ENCODE measurements at places on chromosomes 11 and 22.
A peak's percentile ranks its signal among the peaks of the same experiment; 100 is the strongest.

GRCh38 chr11:109902764-109903433 is 190.3 kb upstream of the ZC3H12C start:
- DNase-seq = no peak

GRCh38 chr22:19178065-19178656 is 375 bp downstream of the SLC25A1 start:
- peak; percentile 58 for DNase-seq

- no peak for DNase-seq
These were observed 102.8 kb upstream of the DRD2 start for GRCh38 chr11:113578033-113578380.

DNA sequence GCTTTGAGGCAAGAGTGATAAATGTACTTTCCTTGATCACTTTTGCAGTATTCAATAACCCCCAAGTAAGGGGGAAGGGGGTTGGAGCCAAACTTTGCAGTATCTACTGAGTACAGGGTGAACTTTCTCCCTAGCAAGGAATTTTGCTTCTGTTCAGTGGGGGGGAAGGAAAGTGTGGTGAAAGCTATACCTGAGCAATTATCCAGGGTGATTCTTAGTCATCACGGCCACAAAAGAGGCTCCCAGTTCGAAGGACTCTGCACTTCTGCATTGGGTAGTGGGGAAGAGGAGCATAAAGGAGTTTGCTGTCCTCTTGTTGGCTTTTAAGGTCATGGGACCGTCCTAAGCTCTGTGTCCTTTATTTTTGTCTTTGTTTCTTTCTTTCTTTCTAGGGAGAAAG is 346.5 kb upstream of the SYN3 start:
- DNase-seq = no peak

DNA sequence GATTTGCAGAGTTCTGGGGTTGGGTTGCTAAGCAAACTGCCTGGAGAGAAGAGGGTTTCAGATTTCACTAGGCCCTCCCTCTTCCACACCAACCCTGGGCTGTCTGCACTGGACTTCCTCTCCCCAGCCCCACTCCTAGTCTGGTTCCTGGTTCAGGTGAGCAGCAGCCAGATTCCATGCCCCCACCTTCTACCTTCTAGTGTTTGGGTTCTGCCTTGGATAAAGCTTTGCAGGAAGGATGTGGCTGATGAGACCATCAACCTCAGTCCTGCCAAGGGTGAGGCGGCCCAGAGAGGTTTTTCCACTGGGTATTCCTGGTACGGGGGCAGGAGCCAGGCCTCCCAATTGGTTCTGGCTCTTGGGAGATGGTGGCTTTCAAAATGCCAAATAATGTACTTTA is 68.3 kb downstream of the BCR start:
- no peak for DNase-seq

DNA sequence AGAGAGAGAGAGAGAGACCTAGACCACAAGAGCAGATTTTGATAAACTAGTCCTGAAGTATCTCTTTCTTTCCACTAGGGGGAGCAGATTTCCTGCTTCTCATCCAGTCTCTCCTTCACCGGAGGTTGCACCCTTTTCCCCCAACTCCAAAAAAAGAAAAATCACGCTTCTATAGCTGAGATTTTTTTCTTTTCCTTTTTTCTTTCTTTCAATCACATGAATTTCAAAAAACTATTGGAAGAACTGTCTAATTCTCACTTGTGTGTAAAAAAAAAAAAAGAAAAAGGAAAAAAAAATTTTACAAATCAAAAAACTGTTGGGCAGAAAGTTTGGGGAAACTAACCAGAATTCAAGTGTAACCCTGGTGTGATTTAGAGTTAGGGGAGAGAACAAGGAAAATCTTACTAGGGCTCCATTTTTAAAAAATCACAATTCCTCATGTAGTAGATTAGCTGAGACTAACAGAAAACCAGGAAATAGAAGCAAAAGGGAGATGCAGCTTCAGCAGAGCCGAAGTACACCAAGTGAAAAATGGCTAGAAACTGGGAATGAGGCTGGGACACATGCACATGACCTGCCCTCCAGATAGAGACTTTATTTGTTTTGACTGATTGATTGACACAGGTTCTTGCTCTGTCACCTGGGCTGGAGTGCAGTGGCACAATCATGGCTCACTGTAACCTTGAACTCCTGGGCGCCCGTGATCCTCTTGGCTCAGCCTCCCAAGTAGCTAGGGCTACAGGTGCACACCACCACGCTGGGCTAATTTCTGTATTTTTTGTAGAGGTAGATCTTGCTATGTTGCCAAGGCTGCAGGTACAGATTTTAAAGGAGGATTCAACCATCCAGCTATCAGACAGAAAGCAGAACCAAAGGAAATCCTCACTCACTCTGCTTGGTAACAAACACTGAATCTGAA is 27.1 kb downstream of the SDHD start:
- peak; percentile 83 for DNase-seq

DNA sequence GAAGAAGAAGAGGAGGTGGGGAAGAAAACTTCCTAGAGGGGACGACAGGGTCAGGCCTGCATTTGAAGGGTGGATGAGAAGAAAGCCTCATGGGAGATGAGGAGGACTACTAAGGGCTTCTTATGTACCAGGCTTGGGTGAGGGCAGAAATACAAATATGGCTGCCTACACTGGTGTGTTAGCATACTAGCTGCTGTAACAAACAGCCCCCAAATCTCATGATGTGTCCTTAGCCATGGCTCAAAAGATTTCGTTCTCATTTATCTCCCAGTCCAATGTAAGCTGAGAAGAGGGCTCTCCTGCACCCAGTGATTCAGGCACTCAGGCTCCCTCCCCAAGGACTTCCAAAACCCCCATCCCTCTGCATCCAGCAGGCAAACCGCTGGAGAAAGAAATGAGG is 11.6 kb upstream of the MB start:
- no peak for DNase-seq

Measured in ELR (cell line).